ENCODE measurements at places on chromosomes 12 and 14.

DNA sequence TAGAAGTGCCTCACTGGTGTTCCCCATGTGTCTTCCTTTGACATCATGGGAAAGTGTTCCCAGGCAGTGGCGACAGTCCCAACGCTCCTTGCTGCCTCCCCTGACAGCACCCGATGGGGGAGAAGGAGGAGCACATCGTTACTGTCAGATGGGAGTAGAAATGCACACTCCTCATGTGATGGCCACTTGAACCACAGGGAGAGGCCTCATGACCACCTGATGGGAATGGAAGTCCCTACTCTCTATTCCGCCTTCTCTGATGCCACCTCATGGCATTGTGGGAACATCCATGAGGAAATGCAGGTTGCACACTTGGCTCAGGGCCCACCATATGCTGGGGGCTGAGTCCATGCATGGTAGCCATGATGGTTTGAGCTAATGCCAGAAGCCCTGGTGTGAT is 14.3 kb upstream of the CORO1C start:
- no peak for DNase-seq

DNA sequence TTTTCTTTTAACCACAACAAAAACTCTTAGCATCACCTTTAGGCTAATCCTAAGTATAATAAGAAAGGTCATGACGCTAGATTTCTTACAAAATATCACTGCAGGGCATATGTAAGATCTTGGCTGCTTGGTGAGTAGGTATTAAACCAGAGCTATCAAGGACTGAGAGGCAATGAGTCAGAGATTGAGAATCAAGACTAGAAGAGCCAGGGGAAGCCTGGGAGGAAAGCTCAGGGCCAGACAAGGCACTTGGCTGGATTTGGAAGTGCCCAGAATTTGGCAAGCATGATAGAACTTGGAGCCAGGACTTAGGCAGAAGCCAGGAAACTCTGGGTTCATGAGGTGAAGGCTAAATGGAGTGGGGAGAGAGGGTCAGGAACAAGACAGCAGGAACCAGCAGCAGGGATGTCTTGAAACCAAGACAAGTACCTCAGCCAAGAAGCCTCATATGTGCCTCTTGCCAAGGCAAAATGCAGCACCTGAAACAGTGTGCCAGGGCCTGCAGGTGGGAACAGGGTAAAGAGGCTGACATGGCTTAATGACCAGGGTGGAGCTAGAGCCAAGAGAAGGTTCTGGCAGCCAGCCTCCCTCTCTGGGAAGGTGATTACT is 49.9 kb downstream of the PTHLH start:
- DNase-seq = no peak

DNA sequence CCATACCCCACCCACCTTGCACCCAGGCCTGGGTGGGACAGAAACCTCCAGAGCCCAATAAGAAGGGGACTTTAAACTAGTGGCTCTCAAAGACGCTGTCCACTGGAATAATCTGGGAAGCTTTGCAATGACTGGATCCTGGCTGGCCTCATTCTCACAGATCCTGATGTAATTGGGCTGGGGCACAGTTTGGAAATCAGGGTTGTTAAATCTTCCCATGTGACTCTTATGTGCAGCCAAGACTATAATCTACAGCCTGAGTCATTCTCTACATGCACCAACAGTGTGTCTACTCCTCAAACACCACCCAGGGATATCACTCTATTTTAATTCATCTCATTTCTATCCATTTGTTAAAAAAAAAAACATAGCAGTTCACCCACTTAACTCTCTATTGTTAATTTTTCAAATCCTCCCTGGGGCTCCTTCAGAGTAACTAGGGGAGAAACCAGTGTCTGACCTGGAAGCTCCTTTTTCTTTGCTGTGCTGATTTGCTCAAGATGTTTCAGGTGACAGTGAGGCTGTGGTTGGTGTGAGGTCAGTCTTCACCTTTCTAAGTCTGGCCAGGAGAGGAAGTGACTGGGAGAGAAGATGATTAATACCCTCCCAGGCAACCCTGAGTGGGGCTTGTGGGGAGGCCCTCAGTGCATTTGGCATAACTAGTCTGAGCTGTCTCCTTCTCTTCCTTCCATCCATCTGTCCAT is 211.6 kb upstream of the SFSWAP start:
- DNase-seq = no peak

- DNase-seq = no peak
Measured at GRCh38 chr14:44309331-44309730, 197.8 kb downstream of the FSCB start.

DNA sequence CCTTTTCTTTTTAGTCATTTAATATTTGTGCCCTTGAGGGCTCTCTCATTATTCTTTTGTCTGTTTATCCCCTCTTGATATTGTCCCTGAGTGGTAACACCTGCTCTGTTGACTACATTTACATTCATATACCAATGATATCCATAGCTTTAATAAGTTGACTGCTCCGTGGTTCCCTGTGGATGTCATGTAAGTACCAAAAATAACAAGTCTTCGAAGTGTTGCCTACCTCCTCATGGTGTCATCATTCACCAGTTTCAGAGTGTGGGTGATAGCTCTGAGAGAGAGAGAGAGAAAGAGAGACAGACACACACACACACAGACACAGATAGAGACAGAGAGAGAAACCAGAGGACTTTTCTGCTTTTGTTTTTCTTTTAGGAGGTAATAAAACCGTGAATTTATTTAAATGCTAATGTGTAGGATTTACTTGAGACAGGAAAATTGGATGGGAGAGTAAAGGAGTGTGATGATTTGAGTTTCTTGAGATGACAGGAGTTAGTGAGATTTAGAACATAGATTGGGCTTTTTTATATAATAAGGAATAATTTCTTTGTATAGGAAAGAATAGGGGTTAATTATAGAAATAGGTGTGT is 52.2 kb downstream of the PAPOLA start:
- no peak for DNase-seq

DNA sequence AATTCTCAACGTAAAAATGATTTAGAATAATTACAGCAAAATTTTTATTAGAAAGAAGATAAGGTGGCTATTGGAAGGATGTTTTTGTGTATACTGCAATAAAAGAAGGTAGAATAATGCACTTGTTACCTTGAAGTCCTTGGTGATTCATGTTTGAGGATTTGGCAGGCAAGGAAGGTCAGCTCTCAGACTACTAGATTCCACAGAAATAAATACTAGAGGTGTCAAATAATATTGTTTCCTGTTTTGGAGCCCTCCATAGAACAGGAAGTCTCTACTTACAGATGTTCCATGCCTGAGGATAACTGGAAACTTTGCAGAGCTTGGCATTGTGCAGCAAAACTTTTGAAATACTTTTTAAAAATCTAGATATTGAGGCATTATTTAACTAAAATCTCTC is 284.3 kb upstream of the SYT1 start:
- DNase-seq = no peak

- DNase-seq = no peak
Measured at GRCh38 chr12:86608638-86609037, 352.4 kb upstream of the MGAT4C start.

- DNase-seq = no peak
Measured at GRCh38 chr12:48901278-48901677, 24.0 kb downstream of the FKBP11 start.

DNA sequence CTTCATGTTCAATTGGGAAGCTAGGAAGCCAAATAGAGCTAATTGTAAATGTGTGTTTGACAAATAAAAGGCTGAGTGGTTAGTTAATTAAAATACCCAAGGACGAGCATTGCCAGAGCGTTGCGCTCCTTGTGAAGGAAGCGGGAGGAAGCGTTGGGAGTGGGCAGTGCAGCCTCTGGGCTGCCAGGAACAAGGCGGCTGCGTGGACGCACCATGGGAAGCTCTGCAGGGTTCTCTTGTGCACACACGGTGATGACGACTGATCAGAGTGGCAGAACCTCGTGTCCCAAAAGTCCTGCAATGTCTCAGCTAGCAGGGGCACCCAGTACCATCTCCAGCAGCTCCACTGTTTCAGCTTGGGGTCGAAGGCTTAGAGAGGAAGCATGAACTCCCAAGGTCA is 546.6 kb upstream of the TMEM132C start:
- DNase-seq = no peak

GRCh38 chr14:22448035-22448904 is 140.8 kb downstream of the DAD1 start:
- DNase-seq = no peak

DNA sequence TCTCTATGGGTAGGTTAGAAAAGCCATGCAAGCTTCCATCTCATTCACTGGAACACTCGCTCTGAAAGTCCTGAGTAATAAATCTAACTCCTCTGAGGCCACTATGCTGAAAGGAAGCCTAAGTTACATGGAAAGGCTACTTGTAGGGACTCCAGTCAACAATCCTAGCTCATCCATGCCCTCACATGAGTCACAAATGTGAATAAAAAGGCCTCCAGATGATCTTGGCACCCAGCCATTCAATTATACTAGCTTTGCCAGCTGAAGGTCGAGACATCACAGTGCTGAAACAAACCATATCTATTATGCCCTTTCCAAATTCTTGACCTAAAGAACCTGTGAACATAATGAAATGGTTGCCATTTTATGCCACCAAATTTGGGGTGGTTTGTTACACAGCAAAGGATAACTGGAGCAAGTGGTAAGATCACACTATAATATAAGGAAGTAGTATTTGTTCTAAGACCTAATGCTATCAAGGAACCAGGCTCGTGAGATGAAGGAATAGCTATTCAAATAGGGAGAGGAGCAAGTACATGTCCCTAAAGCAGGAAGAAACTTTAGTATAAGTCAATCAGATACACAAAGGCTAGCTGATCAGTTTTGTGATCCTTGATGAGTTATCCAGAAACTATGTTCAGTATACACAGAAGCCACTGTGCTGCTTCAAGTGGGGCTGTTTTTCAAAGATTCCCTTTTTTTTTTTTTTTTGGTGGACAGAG is 142.1 kb downstream of the MED13L start:
- DNase-seq = no peak

DNA sequence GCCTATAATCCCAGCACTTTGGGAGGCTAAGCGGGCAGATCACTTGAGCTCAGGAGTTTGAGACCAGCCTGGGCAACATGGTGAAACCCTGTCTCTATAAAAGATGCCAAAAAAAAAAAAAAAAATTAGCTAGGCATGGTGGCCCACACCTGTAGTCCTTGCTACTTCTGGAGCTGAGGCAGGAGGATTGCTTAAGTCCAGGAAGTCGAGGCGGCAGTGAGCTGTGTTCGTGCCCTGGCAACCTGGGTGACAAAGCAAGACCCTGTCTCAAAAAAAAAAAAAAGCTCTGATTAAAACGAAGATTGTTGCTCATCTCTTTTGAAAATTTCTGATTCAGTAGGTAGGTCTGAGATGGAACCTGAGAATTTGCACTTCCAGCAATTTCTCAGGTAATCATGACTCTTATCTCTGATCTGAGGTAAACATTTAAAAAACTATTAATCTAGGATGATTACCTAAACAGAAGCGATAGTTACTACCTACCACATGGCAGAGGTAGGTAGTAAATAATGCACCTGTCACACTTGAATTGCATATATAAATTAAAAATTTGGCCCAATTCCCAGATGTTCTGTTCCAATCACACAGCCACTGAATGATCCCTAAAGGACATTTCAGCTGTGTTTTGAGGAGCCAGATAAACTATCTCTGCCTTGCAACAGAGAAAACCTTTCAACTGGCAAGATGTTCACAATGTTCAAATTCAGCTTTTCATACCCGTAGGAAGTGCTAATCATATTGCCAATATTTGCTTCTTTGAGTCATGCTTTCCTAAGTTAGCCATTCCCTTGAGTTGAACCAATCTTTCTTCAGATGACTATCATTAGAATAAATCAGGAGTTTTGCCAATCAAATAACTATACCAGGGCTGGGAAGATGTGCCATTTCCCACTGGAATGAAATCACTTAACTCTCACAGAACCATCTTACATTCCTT is 4.2 kb upstream of the TEP1 start:
- no peak for DNase-seq

DNA sequence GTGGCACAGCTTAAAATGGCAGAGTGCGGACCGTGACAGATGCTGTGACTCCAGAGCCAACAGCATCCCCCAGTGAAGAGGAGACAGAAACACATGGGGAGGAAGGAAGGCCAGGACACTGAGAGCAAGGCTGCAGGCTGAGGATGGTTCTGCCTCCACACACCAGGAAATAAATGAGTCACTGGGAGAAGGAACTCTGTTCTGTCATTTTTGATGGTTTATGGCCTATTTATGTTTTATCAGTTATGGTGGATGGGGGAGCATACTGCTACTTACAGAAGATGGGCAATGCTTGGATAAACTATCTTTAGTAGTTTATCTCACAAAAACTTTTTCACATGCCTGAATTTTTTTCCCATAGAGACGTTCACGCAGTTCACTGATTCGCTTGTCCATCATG is 33.8 kb downstream of the ZFYVE21 start:
- DNase-seq = no peak

DNA sequence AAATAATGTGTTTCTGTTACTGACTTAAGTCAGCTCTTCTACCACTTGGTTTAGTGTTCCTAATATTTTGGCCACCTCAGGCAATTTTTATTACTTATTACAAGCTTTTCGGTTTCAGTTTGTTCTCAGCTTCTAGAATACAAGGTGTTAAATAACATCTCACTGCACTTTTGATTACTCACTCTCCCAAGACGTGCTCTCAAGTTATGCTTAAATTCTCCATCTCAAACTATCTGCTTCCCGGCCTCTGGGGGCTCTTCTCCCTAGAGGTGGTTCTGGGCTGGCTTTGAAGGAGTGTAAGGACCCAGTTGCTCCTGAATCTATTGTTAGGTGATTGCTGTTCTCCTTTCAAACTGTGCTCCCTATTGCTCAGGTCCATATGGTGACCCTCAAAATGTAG is 193.9 kb upstream of the DDHD1 start:
- no peak for DNase-seq

GRCh38 chr12:64387197-64387816 is 3.3 kb downstream of the C12orf56 start:
- no peak for DNase-seq

- no peak for DNase-seq
Measured at GRCh38 chr14:65222440-65222858, 120.1 kb upstream of the MAX start.

Measured in vagina (tissue), 2 donors.